Non-pigmented ciliary epithelial cell (primary cell): ENCODE measurements at places on chromosomes 11 and 22.

DNA sequence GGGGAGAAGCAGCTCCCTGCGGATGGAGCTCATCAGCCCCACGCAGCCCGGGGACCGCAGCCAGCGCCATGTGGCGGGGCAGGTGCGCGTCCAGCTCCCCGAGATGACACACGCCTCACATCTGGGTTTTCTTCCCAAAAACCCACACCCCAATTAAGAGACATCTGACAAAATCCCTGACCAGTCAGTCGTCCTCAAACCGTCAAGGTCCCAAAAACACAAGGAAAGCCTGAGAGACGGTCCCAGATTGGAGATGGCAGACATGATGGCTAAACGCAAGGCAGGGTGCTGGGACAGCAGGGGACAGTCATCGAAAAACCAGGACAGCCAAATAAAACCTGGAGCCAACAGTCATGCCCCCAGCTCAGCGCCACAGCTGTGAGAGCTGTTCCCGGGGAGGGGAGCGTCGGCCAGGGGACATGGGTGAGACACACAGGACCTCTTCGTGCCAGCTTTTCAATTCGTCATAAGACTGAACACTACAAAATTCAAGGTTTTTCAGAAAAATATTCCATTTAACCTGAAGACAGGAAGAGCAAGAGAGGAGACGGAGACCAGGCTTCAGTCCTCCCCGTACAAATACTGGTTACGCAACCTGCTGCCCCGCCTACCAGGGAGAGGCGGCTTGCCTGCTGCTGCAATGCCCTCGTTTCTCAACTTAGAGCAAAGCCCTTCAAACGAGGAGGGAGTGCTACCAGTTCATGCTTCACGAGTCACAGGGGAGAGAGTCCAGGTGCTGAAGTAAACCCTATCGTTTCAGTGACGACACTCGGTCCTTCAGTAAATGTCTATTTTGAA is 10.5 kb downstream of the TOLLIP start:
- peak; percentile 10 for DNase-seq

DNA sequence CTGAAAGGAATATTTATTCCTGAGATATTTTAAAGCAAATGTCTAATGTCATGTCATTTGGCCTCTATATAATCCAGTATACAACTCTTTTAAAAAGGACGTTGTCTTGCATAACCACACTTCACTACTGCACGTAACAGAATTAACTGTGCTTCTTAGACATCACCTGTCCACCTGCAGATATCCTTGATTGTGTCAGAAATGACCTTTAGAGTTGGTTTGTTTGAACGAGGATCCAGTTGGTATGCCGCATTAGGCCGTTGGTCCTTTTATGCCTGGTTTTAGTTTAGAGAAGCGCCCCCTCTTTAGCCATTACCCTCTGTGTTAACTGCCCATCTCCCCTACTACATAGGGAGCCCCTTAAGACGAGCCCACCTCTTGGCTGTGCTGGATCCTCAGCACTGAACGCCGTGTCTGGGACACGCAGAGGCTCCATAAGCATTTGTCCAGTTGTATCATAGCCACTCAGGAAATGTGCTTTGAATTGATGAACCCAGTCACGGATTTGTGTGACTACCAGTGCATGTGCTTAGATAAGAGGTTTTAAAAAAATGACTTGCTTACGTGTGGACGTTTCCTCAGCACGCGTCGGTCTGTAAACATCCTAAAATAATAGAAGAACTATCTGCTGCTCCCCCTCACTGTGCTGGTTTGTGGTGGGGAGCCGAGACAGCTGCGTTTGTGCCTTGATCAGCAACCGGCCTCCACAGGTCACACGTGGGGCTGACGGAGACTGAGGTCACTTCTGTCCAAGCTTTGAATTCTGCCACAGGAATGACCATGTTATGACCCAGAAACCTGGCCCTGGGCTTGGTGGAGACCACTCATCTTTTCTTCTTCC is 4.0 kb downstream of the MICAL2 start:
- DNase-seq = no peak

DNA sequence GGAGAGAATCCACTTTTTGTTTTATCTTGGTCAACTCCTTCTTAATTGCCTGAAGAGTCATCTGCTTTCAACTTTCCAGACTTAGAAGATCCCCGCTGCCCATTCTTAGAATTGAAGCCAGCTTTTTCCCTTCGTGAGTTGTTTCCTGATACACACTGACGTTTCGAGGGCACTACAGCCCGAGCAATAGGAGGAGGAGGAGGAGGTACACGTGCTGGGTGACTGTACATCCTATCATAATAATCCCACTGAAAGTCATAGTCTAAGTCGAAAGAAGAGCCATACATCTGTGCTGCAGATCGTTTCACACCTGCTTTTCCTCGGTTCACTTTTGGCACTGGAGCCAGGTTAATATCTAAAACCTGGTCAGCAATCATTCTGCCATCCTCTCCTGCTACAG is 606.1 kb downstream of the DLG2 start:
- no peak for DNase-seq

DNA sequence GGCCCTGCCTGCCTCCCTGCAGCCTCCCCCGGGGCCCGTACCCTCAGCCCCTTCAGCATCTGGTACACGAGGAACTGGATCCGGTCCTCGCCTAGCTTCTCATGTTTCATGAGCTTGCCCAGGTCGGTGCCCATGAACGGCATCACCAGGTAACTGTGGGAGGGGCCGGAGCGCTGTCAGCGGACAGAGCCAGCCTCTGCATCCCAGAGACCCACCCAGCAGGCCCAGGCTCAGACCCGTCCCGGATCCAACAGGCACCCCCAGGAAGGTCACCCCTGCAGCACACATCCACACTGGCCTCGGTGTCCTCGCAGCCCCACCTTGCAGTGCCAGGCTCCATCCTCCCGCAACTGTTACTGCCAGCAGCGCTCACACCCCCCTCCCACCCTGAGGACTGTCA is 4.4 kb downstream of the MAPK12 start:
- DNase-seq = no peak

DNA sequence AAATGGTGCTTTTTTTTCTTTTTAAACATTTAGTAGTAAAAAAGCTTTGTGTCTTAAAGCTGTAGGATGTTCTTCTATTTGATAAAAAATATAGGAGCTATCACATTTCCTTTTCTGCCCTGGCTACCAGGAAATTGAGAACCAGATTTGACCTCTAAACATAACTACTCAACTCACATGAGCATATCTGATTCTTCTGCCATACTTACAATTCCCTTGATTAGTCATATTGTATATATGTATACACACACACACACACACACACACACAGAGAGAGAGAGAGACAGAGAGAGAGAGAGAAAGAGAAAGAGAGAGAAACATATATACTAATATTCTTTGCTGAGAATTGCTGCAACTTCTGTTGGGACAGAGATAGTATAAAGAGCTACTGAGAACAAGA is 23.0 kb upstream of the GDPD4 start:
- no peak for DNase-seq

- DNase-seq = no peak
Measured at GRCh38 chr11:64620381-64620971, 29.5 kb downstream of the SLC22A12 start.

- DNase-seq = no peak
Measured at GRCh38 chr11:78223320-78223954, 34.7 kb downstream of the USP35 start.

GRCh38 chr11:114359342-114359741 is 41.0 kb downstream of the C11orf71 start:
- DNase-seq = no peak
